ENCODE measurements at places on chromosomes 5 and 9. TPM values are rescaled to one million over a fixed set of nuclear protein-coding genes. Genes with fewer than 3 reads are reported as not detected.

The CCL27 gene
- not detected for total RNA-seq

The SLC9A3 gene
- 1.4 TPM for total RNA-seq

DNA sequence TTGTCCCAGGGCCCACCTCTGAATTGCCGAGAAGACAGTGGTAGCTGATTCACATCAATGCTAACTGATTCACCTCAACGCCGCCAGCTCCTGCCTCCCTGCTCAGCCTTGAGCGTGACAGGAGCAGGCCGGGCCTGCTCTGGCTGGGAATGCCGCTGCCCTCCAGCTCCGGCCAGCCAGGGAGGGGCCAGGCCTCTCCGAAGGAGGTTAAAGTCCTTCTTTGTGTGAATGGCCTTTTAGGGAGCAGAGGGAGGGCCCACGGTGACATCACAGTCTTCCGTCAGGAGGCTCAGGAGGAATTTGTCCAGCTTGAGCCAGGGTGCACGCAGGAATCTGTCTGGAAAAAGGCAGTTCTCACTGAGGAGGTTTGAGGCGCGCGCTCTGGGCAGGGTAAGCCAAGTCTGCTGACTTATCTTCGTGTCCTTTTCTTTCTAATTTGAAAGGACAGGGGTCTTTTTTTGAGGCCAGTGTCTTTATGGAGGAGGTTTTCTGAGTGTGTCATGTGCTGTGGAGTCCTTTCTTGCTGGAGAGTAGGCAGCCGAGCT, 82.7 kb downstream of the C9orf152 start:
- no peak for DNase-seq

- DNase-seq = no peak
Observed at GRCh38 chr5:141668601-141669265, 13.3 kb downstream of the ARAP3 start.

DNA sequence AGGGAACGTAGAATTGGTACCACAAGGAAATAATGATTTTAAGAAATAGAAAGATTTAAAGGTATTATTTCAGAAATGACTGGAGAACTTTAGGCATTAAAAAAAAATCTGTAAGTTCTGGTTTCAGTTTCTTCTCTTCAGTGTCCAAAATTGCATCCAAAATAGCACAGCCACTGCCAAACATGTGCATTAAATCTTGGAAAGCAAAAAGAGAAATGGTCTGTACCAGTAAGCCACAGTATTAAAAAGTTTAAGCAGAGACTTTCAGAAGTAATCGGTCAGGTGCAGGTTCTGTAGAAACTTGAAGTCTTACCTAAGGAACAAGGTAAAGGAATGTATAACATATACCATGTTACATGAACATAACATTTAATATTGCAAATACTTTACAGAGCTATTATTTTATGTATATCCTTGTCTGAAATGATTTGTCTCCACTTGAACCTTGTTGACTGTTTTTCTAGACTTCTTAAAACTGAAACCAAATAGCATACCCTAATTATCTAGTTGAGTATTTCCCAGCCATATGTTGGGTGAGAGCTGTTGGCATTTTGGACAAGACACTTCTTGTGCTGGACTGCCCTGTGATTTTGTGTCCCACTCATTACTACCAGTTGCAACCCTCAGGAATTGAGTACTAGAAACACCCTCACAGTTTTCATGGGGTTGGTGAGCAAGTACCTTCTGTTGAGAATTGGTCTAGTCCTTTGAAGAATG, 32.1 kb downstream of the NIPBL start:
- no peak for DNase-seq

- DNase-seq = no peak
Observed at GRCh38 chr5:179241764-179242370, 103.4 kb downstream of the ADAMTS2 start.

DNA sequence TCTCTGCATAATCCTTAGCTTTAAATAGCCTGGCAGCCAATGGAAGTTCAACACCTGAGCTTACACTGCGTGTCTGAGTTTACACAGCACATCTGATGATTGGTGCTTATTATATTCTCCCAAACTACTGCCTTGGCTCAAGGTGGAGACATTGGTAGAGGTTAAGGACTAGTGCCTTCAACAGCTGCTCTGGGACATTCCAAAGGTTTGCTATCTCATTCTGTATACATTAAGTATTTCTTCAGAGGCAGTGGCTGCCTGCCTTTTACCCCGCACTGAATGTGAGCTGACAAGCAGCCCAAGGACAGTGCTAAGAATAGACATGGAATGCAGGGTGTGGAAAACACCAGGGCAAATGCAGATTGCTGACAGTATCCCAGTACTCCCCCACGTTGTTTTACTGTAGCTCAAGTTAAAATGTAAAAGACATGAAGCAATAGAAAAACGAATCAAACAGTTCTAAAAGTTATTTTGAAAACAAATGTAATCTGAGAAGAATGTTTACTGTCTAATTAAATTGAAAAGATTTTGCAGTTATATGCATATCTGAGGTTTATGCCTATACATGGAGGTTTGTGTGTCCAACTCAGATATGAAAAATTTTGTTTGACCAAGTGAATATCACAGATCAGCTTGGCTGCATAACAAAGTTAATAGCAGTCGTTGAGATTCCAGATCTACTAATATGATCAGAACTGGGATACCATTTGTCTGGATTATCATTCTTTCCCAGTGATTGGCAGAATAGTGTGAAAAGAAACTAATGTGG, 1.8 kb downstream of the HSPB3 start:
- no peak for DNase-seq
